ENCODE measurements at places on chromosomes 13 and 19.

DNA sequence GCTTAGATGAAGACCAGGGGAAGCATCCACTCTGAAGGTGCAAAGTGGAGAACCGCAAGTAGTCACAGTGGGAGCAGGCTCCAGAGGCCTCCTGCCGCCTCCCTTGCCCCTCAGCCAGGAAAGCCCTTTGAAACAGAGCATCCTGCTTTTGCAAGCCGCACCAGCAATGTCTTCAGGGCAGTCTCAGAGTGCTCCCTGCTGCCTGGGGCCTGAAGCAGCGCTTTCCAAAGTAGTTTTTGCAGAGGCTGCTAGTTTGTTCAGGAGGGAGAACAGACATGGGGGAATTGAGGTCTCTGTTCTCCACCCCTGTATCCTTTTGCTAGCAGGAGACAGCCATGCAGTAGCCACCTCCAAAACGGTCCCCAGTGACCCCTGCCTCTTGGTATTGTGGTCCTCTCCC lies 15.8 kb upstream of the POP4 start:
- DNase-seq: no peak

GRCh38 chr13:51697855-51698254 lies 106.1 kb downstream of the DHRS12 start:
- no peak for DNase-seq

DNA sequence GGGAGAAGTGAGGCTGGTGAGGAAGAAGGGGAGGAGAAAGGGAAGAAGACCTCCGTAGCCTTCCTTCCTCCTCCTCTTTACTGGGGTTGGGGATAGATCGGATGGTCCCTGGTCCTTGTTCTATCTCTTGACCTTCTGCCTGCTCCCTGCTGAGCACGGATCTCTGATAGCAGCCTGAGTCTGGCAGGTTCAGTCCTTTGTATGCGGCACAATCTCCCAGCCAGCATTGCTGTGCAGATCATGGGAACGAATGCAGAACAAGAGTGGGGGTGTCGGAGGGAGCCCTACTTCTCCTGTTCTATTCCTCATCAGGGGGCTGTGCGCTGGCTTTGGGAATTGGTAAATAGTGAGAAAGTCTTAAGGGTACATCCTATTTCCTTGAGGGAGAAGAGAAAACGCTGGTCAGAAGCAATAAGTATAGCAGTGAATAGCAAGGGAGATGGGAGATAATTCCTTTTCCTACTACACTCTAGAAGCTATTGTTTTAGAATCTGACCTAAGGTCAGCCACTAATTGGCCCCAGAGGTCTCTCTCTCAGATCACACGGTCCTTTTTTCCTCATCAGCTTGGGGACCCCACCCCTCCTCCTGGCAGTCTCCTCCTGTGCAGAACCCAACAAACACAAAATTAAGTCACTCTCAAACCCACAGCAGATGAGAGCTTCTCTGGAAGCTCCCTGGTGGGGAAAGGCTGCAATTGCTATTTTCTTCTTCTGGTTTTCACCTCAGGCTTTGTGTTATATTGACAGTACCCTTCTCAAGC lies 41.0 kb downstream of the KL start:
- DNase-seq: no peak

DNA sequence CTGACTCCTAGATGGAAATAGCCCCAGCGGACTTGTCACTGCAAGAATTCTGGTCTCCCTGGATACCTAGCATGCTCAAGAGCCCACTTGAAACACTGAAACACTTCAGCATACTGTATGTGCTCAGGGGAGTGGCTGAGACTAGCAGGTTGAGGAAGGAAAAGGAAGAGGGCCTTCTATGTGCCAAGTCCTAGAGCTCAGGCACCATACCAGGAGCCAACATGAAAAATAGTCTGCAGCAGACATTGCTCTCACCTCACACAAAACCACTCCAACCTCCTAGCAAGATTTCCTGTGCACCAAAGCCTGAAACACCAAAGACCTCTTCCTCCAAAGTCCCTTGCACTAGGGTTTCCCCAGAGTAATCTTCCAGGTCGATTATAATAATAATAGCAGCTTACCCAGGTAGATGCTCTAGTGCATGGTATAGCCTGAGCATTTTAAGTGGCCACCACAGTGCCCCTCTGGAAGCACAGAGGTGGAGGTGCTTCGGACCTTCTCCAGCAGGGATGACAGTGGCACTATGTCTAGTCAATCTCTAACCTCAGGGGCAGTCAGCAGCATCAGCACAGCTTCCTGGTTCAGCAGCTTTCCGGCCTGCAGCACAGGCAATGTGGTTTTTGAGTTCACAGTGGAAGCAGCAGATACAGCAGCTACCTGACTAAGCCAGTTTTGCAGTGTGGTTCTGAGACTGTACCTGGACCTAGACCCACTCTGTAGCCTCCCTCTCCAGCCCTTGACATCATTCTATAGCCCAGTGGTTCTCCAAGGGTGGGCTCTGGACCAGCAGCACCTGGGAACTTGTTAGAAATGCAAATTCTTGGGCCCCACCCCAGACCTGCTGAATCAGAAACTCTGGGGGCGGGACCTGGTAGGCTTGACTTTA lies 45.6 kb upstream of the UBE2L5 start:
- peak; percentile 56 for DNase-seq

DNA sequence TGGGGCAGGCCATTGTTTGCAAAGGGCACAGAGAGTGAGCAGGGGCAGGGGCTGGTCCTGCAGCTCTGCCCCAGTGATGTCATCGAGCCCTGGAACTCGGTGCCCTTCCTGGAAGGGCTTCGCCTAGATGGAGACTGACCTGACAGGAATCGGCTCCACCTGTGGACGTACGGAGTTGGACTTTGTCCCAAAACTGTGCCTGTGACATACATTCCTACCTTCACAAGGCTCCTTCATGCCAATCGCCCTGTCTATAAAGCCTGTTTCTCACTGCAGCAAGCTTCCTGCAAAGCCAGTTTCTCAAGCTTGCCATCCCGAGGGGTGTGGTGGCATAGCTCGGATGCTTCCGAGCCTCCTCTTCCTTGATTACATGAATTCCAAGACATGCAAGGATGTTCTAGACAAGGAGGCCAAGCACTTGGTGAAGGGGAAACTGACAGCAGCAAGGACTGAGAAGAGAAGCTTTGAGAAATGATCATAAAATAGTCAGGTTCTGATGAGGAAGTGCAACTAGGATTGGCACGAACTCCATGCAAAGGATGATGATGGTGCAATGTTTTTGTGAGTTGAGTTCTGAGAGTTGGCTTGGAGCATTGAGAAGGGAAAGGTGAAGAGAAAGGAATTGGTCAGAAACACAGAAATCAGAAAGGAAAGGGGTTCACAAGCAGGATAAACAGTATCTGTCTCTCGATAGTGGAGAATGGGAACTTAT lies 73.6 kb upstream of the STK24 start:
- DNase-seq: no peak

DNA sequence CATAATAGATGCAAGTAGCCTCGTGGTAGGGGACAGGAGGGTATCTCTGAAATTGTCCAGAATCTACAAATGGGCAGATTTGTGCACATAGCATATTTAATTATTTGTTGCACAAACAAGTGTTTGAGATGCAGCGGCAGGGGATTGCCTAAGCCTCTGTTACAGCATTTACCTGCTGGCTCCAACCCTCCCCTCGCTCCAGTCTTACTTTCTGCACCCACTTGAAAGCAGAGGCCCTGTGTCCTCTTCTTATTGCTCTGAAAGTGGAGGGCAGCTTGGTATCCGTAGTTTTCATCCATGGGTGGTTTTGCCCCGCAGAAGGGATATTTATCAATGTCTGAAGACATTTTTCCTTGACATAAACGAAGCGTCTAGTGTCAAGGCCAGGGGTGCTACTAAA lies 73.0 kb upstream of the STK24 start:
- DNase-seq: no peak

All from naive thymus-derived CD8-positive, alpha-beta T cell (primary cell).